Activated gamma-delta T cell (primary cell): ENCODE measurements at places on chromosomes 4 and X.

DNA sequence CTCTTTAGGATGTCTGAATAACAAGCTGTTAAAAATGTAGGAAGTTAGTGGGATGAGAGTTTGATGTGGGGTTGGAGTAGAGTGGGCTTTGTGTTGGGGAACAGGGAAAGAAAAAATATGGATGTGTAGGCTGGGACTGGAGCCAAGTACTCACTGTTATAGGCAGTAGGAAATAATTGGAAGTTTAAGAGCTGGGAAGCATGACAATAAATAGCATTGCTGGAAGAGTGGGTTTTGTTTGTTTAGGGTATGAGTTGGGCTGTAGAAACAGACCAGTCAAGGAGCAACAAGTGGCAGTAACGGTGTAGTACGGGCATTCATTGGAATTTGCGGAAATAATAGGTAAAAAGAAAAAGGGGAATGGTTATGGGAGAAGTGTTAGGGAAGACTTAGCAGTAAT lies 81.6 kb downstream of the KDM6A start:
- no peak for DNase-seq

DNA sequence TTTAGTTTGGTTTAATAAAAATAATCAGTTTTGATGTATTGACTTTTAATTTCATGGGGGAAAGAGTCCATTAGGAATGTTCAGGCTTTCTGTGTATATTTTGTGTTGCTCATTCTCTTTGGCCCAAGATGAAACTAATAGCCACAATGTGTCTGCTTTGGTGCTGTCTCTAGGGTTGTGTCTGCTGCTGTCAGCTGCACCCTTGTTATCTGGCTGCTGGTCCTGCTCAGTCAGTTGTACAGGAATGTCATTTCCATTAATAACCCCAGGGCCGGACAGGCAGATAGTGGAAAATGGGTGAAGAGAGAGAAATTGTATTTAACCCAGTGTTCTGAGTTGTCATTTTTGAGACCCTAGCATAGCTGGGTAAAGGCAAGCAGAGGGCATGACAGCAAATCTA lies 115.1 kb downstream of the PHEX start:
- no peak for DNase-seq

GRCh38 chr4:384311-385010 lies 46.8 kb downstream of the ZNF141 start:
- DNase-seq: no peak

DNA sequence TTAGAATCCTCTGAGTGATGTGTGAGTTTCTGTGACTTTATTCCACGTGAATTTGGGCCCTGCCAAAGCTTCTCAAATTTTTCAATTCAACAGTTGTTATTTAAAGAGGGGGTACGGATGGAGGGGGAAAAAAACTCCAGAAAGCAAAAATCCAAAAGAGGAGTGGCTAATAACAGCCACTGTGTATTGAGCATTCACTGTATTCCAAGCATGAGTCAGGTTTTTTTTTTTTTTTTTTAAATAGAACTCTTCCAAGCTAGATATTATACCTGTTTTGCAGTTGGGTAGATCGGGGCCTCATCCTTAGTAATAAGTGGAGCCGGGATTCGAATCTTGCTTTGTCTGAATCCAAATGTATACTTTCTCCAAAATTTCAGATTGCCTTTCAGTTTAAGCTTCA lies 6.4 kb upstream of the RHOH start:
- DNase-seq: no peak

DNA sequence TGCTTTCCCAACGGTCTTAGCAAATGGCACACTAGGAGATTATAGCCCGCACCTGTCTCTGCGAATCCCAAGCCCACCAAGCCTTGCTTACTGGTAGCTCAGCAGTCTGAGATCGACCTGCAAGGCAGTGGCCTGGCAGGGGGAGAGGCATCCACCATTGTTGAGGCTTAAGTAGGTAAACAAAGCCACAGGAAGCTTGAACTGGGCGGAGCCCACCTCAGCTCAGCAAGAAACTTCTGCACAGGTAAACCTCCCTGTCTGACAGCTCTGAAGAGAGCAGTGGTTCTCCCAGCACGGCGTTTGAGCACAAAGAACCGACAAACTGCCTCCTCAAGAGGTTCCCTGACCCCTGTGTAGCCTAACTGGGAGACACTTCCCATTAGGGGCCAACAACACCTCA lies 42.8 kb downstream of the BRWD3 start:
- DNase-seq: no peak

DNA sequence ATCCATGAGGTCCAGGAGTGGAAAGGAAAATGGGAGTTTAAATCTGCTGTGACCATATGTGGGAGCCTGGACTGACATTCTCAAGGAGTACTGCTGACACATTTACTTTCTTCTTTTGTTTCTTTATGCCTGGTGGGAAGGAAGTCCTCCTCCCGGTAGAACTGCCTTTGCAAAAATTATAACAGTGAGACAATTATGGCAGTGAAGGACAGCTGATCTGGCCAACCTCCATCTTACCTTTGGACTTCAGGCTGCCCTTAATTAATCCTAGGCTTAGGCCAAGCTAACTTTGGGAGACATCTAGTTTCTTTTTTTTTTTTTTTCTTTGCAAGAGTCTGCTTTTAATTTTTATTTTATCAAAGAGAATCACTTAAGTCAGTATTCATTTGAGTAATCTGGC lies 61.3 kb downstream of the SPINK2 start:
- DNase-seq: no peak
